Stimulated activated CD4-positive, alpha-beta T cell treated with anti-CD3 and anti-CD28 coated beads, Interleukin-12 subunit alpha, Interleukin-12 subunit beta, amount 100 ng/mL, for 4 hours (primary cell): ENCODE measurements at places on chromosomes 7 and 10.

- DNase-seq, result peak; percentile 58
Observed at GRCh38 chr7:139043823-139044812, 8.3 kb upstream of the ZC3HAV1L start.

- no peak for DNase-seq
Observed at GRCh38 chr10:131860806-131861440, 39.9 kb upstream of the PPP2R2D start.

DNA sequence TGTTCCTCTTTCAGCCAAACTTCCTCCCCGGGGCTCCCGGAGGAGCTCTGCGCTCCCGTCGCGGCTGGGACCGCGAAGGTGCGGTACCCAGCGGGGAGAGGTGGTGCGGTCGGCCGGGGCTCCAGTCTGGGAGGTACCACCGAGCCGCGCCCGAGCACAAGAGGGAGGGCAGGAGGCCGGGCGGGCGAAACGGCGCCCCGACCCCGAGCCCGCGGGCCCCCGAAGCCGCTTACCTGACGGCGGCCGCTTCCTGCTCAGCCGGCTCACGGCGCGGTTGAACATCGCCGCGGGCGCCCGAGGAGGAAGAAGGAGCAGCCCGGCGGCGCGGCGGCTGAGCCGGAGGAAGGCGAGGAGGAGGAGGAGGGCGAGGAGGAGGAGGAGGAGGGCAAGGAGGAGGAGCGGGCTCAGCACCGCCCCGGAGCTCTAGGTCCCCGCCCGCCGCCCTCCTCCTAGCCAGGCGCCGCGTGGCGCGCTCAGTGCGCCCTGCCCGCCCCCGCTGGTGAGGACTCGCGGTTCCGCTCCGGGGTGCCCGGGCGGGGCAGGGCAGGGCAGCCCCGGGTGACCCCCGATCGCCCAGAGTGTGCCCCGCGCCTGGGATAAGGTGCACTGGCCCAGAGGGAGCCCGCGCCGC lies at the start of gene RGS10:
Gene RGS10 (minus strand): TSS at position 363 of the 631 bp plus-strand sequence. CDS start 81 bp downstream, at position 282.
- DNase-seq, result peak; percentile 88

DNA sequence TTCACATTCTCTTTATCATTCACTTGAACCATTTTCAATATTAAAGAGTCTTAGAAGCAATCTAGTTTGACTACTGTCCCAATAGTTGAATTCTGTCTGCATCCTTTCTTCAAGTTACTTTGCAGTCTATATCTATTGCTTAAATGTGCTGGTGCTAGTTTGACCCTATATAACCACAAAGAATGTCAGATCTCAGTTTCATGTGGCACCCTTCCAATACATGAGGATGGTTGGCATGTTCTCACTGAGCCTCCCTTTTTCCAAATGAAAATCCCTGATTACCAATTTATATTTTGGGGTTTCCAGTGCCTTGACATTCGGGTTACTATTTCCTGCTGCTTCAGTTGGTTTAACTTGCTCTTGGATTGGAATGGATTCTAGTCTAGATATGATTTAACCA lies 292.7 kb downstream of the EXOC4 start:
- no peak for DNase-seq

- no peak for DNase-seq
Observed at GRCh38 chr7:140036224-140036962, 26.4 kb downstream of the PARP12 start.

- no peak for DNase-seq
Observed at GRCh38 chr7:123819001-123819400, 26.0 kb upstream of the HYAL4 start.

- no peak for DNase-seq
Observed at GRCh38 chr7:19203686-19204085, 58.5 kb upstream of the FERD3L start.

DNA sequence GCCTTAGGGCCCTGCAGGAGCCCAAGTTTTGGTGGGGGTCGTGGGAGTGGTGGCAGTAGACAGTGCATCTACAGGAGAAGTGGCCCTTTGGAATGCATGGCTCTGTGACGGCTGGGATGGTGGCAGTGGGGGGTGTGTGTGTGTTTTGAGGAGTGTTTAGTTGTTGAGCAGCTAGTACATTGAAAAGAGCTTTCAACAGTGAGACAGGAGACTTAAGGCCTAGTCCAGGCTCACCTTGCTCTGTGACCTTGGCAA lies 27.1 kb downstream of the ZNF775 start:
- DNase-seq, result no peak

- no peak for DNase-seq
Observed at GRCh38 chr10:125264091-125264490, 103.7 kb upstream of the CTBP2 start.
